D341Med (cell line): ENCODE measurements at places on chromosomes 3 and 15.

DNA sequence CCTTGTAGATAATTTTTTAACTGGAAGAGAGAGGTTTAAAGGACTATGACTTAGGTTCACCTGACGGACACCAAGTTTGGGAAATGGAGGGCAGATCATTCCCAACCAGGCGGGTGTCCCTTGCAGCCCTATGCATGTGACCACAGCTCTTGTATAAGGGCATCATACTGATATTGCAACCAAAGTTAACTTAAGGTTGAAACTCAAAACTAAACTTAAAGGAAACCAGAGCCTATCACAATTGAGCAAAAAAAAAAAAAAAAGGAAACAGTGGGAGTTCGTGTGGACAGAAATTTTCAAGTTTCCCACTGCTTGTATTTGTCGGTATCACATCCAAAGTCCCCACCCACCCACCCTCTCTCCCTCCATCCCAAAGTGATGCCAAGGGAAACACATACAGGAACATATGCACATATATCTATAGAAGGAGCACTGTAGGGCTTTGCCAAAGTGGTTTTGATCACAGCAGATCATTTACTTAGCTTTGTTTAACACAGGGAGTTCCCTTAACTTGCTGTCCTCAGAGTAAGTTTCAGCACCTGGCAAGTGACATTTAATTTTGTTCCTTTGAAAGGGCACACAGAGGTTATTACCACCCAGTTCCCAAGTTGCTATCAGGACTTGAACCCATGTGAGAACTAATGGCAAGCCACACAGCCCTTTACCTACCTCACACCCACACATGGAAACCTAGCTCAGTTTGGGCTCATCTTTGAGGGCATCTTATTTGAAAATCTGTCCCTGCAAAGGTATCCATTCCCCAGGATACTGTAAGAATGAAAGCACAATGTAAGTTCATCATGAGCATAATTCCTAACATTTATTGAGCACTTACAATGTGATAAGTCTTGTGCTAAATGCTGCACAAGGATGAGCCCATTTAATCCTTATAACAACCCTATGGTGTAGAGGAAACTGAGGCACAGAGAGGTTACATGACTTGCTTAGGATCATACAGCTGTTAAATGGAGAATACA lies 204.5 kb upstream of the CMC1 start:
- no peak for DNase-seq

DNA sequence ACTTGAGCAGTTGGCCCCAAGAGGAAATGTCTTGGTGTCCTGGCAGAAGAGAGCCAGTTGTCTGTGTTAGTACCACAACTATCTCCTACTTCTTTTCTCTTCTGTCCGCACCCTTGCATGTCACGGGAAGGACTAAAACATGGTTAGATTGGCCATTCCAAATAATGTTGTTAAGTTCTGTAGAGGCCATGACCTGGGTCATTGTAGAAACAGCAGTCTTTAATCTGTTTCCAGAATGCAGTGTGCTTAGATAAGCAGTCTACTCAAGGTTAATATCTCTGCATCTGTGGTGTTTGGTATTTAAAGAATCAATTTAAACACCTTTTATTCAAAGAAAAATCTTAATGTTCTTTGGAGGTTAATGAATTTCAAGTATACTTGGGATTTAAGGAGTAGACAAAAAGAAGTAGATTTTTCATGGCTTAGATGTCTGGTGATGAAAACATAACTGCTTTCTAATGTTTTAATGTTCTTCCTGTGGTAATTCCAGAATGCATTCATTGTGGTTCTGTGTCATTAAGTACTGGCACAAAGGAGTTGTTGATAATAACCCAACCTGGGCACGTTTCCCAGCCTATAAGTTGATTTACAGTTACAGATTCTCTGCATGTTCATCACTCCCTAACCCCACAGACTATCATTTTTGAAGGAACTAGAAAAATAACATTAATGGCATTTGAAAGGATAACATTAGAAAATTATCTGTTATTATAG lies 58.9 kb downstream of the TMEM108 start:
- no peak for DNase-seq

DNA sequence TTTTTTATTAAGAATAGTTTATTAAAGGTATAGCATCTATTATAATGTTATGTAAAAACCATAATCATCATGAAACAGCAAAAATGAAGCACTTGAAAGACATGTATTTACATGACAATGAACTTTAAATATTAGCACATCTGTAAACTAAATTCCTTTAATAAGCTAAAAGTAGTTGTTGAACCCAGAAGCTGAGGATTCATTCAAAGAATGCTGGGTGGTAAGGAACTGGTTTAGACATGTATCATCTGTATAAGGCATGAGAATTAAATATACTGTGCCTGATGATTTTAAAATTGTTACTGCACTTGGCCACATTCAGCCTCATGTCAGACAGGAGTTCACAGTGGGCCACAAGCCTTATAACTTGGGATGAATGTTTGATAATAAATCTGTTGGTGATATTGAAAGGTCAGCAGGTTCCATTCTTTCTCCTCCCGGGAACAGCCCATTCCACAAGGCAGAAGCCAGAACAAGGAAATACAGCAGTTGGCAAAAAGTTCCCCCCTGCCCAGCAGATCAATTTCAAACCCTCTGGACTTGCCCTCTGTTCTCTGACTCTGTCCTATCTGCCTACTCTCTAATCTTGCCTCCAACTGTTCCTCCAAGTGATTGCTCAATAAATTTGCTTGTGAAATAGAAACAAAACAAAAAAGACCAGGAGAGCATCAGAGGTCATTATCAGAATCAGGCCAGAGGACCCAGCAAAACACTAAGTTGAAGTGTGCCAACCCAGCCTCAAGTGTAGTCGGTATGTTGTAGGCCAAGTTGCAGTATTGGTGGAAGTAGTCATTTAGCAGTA lies 49.8 kb upstream of the TEX264 start:
- no peak for DNase-seq

GRCh38 chr3:114624571-114625181 lies 330.8 kb downstream of the TIGIT start:
- no peak for DNase-seq

- DNase-seq: no peak
Observed at GRCh38 chr15:91456251-91456718, 356.2 kb downstream of the SV2B start.

- DNase-seq: no peak
Observed at GRCh38 chr3:126181398-126181725, 976 bp upstream of the ALDH1L1 start.

GRCh38 chr15:48486228-48486627 lies 155.0 kb downstream of the DUT start:
- no peak for DNase-seq

DNA sequence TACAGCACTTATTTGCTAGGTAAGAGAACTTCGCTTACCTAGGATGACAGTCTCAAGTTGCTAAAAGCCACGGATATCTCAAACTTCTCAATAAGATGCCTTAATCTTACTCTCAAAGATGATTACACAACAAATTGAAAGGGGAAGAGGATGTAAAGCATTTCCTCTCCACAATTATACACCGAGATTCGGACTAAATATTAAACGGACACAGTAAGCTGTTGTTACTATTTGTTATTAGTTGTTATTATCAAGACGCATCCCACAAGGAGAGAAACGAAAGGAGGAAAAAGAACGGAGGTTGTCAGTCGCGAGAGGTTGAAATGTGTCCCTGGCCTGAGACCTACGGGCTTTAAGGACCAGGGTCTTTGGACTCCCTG lies 660 bp downstream of the ZNF106 start:
- DNase-seq: no peak

- peak; percentile 59 for DNase-seq
Observed at GRCh38 chr15:68730471-68730919, 90.2 kb downstream of the ANP32A start.

GRCh38 chr3:172287937-172288477 lies 160.2 kb downstream of the GHSR start:
- no peak for DNase-seq

DNA sequence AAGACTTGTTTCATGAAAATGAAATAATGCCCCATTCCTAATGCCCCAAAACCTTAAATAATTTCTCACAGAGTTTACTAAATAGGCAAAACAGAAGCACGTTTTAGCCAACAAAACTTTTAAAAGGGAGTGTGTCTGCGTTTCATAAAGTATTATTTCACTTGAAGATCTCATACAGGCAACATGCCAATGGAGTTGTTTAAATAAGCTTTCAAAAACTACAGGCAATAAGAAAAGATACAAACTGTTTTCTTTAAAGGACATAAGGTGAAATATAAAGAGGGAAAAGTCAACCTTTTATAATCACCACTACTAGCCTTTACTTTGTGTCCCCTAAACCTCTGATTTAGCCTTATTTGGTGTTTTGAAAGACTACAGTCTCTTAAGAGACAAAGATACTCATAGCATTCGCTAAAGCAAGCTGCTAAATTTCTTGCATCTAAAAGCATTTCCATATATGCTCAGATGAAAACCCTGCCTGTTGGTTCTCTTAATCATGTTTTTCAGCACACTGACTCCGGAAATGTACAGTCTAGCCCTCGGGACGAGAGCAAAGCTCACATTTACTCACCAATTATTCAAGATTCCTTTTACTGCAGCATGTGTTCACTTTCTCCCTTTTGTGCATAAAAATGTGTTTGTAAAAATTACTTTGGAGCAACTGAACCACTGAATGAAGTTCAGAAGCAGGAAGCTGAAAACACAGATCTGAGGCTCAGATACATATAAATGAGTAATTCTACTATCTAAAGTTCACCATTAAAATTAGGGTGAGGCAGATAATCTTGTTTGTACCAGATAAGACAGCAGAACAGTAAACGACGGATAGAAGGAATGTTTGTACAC lies 119.0 kb downstream of the GOLIM4 start:
- no peak for DNase-seq

DNA sequence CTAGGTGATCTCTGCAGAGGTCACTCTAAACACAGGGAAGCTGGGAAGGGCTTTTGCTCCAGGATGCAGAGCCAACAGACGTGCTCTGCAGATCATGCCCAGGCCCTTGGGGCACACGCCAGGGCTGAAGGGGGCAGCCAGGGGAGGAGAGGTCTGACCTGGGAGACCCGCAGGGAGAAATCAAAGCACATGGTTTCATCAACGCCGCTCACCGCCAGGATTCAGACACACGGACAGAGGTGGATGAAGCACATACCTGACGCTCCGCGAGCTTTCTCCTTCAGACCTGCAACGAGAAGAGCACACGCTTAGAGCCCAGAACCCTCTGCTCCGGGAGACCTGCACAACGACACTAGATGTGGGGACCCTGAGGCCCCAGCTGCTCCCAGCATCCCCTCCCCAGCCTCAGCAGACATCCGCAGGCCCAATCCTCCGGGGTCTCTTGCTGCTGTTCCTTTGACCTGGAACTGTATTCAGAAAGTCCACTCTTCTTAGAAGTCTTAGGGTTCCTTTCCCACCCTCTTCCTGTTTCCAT lies 90.7 kb upstream of the IQSEC1 start:
- DNase-seq: no peak

DNA sequence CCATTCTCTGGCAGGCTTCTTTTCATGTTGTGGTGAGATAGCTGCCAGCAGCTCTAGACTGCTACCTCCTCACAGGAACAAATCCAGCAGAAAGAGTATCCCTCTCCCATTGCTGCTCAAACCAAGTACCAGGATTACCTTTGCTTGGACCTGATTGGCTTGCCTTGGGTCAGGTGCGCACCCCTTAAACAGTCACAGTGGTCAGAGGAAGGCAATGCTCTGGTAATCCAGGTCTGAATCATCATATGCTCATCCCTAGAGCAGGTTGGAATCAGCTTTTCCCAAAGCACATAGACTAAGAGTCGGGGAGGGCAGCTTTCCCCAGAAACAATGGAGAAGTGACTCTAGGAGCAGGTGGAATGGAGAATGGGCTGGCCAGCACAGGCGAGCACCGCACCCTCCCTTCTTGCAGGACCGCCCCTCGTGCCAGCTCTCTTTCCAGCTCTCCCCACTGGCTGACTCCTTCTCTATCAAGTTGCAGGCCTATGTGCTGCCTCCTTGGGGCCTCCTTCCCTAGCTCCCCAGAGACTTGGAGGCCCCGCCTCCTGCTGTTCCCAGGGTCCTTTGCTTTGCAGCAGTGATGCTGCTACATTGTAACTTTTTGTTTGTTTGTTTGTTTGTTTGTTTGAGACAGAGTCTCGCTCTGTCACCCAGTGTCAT lies 29.9 kb upstream of the ADPGK start:
- DNase-seq: no peak

- no peak for DNase-seq
Observed at GRCh38 chr3:11455956-11456355, 183.8 kb downstream of the ATG7 start.

- peak; percentile 70 for DNase-seq
Observed at GRCh38 chr3:129650256-129650872, 43.9 kb upstream of the PLXND1 start.

GRCh38 chr3:74345701-74346100 lies 268.8 kb downstream of the CNTN3 start:
- no peak for DNase-seq

DNA sequence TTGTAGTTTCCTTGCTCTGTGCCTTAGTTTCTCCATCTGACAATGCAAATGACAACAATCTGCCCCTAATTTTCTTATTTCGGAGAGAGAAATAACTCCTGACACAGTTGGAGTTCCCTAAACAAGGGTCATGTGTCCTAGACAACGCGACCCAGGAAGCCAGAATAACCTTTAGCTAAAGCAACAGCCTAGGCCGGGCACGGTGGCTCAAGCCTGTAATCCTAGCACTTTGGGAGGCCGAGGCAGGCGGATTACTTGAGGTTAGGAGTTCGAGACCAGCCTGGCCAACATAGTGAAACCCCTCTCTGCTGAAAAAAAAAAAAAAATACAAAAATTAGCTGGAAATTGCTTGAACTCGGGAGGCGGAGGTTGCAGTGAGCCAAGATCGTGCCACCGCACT lies 49.9 kb downstream of the MCF2L2 start:
- DNase-seq: no peak

- DNase-seq: no peak
Observed at GRCh38 chr3:83559082-83559481, 1399.7 kb upstream of the CADM2 start.

DNA sequence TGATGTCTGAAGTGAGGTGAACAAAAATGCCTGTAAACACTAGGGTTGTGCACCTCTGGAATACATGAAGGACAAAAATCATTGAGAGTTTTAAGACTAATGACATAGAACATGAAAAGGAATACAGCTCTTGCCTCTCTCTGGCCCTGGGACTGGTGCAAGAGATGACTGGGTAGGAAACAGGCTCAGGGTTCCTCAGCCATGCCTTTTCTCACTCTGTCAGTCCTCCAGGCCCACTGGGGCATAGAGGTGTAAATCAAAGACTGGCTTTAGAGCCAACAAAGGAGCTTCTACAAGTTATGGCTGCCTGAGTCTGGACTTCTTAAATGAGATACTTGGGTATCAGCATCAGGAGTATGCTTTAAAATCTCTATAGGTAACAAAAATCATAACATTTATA lies 554.7 kb upstream of the KCNMB2 start:
- DNase-seq: no peak

GRCh38 chr15:81376231-81376630 lies 2.2 kb upstream of the TMC3 start:
- no peak for DNase-seq

DNA sequence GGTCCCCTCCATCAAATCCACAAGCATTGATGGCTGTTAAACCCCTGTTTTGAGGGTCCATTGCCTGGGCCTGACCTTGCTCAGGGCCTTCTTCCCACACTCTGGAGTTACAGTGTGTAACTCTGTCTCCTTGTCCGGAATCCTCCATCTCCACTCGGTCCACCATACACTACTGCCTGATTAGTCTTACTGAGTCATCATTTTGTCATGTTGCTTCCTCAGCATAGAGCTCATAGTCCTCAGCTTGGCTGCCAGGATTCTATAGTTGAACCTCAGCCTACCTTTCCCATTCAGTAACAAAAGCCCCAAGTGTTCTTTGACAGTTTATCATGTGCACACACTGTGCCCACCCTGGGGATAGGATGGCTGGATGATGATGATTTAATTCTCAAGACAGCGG lies 113.0 kb downstream of the PDE8A start:
- no peak for DNase-seq
